GM12891 (cell line): ENCODE measurements at places on chromosomes 1 and 21.
A peak's percentile ranks its signal among the peaks of the same experiment; 100 is the strongest.

DNA sequence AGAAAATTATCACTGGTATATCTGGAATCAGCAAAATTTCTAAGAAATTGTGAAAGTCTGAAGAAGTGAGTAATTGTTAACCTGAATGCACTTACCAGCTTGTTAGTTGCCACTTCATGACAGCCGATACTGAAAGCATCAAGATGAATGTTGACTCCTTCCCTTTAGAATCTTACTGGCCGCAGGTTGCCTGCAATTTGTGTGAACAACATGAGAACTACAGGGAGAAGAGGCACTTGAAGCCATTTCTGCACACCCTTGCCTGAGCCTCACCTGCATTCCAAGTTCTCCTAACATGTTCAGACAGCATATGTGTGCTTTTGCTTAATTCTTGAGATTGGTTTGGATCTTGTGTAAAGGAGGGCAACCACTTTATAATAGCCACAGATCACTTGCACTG lies 59.2 kb upstream of the SSX2IP start:
- DNase-seq, result no peak

GRCh38 chr1:38804062-38804886 lies 55.3 kb downstream of the RRAGC start:
- peak; percentile 37 for DNase-seq

DNA sequence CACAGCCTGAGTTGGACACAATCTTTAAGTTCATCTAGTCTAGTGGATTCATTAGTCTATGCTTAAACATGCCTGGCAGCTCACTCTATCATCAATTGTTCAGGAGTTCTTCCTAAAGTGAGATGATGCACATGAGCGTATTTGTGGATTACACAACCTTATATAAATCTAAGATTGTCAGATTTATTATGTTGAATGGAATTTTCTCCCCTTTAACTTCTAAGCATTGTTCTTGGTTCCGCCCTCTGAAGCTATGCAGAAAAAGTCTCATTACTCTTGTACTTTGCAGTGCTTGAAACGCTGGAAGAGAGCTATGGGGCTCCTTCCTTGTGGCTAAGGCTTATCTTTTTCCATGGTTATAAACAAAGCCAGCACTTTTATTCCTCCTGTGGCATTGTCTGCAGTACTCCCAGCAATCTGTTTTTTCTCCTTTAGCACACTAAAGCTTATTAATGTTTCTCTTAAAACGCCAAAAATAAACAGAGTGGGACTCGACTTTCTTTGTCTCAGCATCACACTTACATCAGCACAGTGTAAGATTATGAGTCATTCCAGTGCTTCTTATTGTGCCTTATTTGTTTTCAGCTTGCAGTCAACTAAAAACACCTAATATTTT lies 316.8 kb upstream of the CAMK1G start:
- DNase-seq, result no peak

DNA sequence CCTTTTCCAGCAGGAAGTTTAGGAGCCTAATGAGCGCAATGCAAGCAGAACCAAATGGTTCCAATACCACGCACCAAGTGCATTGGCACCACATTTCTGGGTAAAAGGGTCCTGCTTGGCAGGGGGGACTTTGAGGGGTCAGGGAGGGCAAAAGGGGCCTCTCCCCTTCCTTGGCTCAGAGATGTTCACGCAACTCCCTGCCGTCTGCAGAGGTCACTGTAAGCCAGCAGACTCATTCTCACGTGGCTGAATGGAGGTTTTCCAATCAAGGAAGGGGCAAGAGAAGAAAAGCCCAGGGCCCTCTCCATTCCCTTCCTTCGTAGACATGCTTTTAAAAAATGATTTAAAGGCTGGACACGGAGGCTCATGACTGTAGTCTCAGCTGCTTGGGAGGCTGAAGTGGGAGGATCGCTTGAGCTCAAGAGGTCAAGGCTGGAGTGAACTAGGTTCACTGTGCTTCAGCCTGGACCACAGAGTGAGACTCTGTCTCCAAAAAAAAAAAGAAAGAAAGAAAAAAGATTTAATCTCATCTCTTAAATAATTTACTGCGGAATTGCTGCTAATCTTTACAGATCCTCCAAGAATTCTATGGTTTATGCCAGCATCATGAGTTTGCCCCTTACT lies 80.3 kb downstream of the RUNX3 start:
- no peak for DNase-seq

GRCh38 chr1:42937141-42937696 lies 21.4 kb downstream of the SLC2A1 start:
- no peak for DNase-seq

GRCh38 chr1:156140879-156141707 lies 12.3 kb upstream of the SEMA4A start:
- no peak for DNase-seq

DNA sequence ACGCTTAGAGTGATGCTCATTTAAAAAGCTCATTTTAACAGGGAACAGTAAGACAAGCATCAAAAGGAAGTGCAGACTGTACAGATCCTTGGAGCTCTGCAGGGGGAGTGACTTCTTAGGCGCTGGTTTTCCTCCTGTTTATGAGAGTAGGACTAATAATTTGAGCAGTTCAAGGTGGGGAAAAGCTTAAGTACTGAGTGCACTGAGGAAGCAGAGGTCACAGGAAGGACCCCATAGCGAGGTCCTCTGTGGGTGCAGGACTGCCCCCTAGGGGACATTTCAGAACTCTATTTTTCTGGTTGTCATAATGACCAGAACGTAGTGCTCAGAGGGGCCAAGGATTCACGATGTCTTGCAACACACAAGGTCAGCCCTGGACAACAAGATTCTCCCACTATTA lies 112.1 kb downstream of the HLCS start:
- peak; percentile 25 for DNase-seq

- DNase-seq, result no peak
Measured at GRCh38 chr1:97743129-97743528, 177.7 kb downstream of the DPYD start.

- peak; percentile 70 for DNase-seq
Measured at GRCh38 chr1:16078925-16079656, 5.6 kb upstream of the FAM131C start.

GRCh38 chr1:231369282-231369681 lies 31.2 kb downstream of the SPRTN start:
- no peak for DNase-seq

- DNase-seq, result no peak
Measured at GRCh38 chr1:114295321-114295720, 141.7 kb upstream of the SYT6 start.

GRCh38 chr1:208127792-208128529 lies 116.2 kb downstream of the PLXNA2 start:
- no peak for DNase-seq

DNA sequence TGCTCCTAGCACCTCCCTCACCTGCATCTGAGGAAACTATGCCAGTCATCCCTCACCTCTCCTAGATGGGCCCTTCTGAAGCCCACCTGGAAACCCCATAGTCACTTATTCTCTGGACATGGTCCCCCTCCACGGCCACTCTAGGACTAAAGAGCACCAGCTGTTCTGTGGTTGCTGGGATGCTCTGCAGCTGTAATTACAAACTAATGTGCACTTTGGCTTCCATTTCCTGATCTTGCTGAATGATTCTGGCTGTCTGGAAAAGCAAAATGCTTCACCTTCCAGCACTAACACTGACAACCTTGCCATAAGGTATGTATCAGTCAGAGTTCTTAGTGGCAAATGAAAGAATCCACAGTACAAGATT lies 48.7 kb upstream of the PSEN2 start:
- no peak for DNase-seq

DNA sequence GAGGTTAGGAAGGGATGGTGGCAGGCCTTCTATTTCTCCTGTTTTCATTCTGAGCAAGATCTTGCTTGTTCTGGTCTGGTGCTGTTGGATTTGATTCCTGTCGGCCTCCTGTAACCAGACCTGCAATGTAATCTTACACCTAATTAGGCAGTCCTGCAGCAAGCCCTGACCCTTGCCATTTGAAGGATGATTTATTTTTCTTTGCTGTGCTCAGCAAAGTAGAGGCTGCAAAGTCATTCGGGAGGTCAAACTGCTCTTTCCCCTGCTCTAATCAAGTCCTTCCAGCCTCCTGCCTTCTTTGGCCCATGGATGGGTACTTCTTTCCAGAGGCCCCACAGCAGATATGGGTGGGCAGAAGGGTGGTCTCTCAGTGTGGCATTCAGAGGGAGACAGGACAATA lies 417.7 kb upstream of the USP24 start:
- DNase-seq, result no peak

DNA sequence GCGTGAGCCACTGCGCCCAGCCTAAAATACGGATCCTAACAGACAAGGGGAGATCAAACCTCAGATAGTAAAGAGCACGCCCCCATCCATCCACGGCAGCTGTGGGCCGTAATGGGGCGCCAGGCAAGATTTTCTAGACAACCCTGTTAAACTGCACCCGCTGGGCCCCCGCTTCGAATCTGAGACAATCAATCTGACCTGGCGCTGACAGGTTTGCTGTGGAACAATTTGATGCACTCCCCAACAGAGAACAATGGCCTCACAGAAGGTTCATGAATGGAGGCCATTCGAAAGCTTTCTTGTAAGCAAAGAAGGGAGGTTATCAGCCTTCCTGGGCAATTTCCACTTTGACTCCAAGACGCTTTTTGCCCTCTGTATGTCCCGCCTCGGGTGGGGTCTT lies 30.5 kb downstream of the CLSTN1 start:
- no peak for DNase-seq

- no peak for DNase-seq
Measured at GRCh38 chr1:202649553-202650392, 60.5 kb downstream of the SYT2 start.
